CD14-positive monocyte (primary cell): ENCODE measurements at places on chromosomes 1 and 21. TPM values are rescaled to one million over a fixed set of nuclear protein-coding genes. Genes with fewer than 3 reads are reported as not detected.

DNA sequence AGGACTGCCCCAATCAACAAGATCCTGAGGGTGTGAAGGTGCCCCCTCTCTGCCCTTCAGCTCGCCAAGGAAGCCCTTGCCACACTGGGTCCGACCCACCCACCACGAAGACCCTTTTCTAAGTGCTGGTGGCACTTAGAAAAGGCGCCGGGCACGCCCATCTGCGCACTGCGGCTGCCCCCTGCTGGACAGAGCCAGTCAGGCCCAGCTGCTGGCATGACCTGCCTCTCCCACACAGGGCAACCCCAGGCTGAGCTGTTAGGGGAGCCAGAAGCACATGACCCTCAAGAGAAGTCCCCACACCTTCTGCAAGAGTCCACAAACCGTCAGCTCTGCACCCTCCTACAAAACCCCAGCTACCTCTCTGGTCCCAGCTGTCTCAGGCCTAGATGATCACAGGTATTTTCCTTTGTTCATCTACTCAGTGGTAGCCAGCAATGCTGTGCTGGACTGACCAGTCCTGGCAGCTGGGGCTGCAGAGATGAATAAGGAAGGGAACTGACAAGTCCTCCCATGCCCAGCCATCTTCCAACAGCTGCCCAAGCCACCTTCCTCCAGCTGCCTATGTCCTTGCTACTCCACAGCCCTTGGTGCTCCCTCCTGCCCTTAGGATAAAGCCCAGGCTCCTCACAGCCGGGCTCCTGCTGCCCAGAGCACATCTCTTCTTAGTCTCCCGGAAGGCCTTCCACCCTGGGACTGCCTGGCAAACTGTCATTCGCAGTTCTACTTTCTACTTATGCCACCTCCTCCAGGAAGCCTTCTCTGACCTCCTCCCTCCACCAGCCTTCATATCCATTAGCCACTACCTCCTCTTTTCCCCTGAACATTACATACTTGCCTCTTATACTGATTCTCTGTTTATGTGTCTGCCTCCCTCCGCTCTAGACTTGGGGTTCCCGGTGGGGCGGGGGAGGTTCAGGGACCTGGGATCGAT lies 39.8 kb upstream of the ZC3H12A start:
- peak; percentile 54 for DNase-seq

DNA sequence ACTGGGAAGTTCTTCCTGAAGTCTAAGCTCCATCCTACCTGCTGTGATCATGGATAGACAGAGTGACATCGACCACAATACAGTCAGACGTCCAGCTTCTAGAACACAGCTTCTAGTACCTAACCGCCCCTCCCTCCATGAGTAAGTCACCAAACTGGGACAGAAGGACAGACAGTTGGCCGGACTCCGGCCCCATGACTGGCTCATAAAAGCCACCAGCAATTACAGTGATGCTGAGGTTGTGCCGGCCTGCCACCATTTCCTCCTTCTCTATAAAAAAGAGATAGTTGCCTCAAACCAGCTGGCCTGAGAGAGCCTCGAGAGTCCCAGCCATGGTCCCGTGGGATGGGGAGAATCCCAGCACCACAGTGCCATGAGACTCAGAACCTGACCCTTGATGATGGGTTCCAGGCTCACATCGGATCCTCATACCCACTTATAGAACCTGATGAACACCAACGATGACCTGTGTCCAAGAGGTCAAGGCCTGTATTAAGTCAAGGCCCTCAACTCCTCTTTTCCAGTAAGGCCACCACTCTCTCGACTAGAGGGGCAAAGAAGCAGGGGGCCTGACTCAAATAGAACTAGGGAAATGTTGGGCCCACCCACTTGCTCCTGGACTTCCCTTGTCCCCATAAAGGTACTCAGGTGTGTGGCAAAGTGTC lies 3.4 kb downstream of the MEF2D start:
- peak; percentile 62 for DNase-seq

JAM2 gene
- 0.01 TPM in 1 of 2 replicates, not detected in the other for polyA plus RNA-seq

NBPF10 gene
- 0.10 TPM for polyA plus RNA-seq

DNA sequence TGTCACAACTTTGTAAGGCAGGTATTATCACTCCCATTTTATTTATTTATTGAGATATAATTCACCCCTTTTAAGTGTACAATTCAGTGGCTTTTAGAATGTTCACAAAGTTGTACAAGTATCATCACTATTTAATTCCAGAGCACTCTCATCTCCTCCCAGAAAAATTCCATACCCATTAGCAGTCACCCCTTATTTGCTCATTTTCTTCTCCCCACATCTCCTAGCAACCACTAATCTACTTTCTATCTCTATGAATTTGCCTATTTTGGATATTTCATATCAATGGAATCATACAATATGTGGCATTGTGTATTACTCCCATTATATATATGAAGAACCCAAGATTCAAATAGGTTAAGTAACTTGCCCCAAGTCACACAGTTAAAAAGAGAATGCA lies 7.0 kb downstream of the DSTYK start:
- no peak for DNase-seq

ARHGEF10L gene
- 20.7 TPM for polyA plus RNA-seq

HHIPL2 gene
- 0.08 and 0.15 TPM in 2 replicates for polyA plus RNA-seq

DNA sequence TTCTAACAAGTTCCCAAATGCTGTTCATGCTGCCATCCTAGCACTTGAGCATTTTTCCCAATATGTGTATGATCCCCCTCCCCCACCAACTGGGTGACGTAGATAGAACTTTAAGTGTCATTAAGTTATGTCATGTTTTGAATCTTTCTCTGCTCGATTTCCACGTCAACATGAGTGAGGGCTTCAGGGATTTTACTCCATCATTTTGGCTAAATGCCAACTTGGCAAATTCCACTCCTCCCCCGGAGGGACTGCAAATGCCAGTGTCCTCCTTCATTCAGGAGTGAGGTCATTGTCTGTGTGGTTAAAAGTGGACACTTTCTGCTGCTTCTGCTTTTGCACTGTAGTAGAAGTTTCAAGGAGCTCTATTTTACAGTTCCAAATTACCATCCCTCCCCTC lies 201.7 kb downstream of the FGGY start:
- DNase-seq = peak; percentile 26

AMPD1 gene
- polyA plus RNA-seq = not detected

GRCh38 chr1:119052267-119052666 lies 64.1 kb upstream of the TBX15 start:
- no peak for DNase-seq

DNA sequence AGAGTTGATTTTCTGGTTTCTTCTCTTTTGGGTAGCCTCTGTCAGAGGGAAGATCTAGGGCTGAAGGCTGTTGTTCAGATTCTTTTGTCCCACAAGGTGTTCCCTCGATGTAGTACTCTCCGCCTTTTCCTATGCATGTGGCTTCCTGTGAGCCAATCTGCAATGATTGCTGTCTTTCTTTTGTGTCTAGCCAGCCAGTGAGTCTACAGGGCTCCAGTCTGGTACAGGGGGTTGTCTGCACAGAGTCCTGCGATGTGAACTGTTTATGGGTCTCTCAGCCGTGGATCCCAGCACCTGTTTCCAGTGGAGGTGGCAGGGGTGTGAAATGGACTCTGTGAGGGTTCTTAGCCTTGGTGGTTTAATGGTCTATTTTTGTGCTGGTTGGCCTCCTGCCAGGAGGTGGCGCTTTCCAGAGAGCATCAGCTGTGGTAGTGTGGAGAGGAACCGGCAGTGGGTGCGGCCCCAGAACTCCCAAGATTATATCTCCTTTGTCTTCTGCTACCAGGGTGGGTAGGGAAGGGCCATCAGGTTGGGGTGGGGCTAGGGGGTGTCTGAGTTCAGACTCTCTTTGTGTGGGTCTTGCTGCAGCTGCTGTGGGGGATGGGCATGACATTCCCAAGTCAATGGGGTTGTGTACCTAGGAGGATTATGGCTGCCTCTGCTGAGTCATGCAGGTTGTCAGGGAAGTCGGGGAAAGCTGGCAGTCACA lies 81.3 kb upstream of the C21orf91 start:
- no peak for DNase-seq

DNA sequence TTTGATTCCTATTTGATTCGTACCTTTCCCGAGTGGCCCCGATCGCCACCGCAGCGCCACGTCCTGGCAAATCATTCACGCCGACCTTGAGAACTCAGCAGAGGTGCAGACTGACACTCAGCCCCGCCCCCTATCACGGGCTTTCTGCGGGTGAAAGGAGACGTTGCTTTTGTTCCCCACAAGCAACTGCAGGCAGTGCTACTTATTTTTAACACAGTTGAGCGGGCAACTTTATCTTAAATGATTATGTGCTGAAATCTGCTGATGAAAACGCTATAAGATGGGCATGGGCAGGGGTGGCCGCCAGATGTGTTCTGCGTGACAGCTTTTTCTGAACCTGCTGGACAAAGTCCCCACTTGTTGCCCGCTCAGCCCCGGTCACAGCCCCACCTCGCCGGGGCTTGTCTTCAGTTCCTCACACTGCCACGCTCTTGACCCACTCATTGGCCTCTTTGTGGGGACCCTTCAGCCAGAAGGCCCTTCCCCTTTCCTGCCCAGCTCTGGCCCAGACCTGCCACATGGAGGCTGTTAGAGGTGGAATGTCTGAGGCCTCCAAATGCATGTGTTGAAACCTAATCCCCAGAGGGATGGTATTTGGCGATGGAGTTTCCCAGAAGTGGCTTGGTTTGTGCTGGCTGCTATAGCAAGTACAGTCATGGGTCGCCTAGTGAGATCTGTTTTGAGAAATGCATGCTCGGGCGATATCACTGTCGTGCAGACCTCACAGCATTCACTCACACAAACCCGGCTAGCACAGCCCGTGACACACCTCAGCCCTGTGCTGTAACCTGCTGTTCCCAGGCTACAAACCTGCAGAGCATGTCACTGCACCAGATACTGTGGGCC lies 15.7 kb upstream of the PDXK start:
- DNase-seq = no peak

- peak; percentile 27 for DNase-seq
Measured at GRCh38 chr1:110003747-110004428, 19.3 kb downstream of the AHCYL1 start.

CFAP74 gene
- polyA plus RNA-seq = not detected

KRTAP10-10 gene
- polyA plus RNA-seq = not detected

CACNA1E gene
- 0.04 TPM in 1 of 2 replicates, not detected in the other for polyA plus RNA-seq

GRCh38 chr1:27569506-27570291 lies 34.2 kb downstream of the AHDC1 start:
- no peak for DNase-seq

DNA sequence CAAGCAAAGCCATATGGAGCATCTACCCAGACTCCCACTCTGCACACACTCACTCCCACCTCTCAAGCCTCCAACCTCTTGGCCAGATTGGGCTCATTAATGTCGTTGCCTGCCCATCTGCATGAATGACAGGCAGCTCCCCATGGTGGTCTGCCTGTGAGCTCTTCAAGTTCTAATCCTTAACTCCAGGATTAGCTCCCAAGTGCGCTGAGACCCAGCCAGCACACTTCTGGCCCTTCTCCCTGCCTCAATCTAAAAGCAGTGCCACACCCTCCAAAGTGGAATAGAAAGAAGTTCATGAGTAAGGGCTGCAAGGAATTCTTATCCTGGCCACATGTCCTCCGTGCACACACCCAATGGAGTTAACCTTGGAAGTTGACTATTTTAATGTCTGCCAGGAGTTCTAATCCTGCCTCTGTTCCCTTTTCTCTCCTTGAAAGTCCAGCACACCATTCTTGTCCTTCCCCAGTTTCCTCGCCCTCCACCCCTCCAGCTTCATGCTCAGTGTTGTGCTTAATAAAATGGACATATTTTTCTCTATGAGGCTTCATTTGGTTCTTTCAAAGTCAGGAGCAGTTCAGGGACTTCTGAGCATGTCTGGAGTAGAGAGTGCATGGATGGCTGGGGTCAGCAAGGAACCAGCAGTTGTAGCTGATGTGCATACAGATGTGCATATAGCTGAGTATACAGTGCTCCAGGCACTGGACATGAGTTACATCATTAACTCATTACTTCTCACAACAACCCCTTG lies 30.1 kb downstream of the CAMK1G start:
- DNase-seq = no peak

GRCh38 chr1:91792489-91793071 lies 93.4 kb downstream of the TGFBR3 start:
- no peak for DNase-seq

GRCh38 chr1:171107262-171107940 lies 16.7 kb downstream of the FMO3 start:
- no peak for DNase-seq

CFHR1 gene
- not detected for polyA plus RNA-seq
